Fibroblast of skin of right quadriceps (primary cell): ENCODE measurements at places on chromosomes 16 and 17.

- DNase-seq: no peak
Observed at GRCh38 chr16:85079785-85080570, 32.3 kb downstream of the CIBAR2 start.

DNA sequence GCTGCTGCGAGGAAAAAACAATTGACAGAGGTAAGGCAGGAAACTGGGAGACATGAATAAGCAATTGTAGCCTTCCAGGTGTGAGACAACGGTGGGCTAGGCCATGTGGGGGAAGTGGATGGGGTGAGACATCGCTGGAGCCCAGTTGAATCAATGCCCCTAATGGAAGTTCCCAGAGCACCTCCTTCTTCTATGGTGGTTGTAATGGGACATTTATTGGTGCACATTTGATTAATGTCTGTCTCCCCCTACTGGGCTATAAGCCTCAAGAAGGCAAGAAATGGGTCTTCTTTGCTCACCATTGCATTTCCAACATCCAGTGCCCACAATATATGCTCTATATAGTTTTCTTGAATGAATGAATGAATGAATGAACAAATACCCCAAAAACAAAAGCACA, 22.7 kb upstream of the CD300E start:
- no peak for DNase-seq

- DNase-seq: peak; percentile 78
Observed at GRCh38 chr16:86227801-86228200, 282.5 kb upstream of the FOXF1 start.

DNA sequence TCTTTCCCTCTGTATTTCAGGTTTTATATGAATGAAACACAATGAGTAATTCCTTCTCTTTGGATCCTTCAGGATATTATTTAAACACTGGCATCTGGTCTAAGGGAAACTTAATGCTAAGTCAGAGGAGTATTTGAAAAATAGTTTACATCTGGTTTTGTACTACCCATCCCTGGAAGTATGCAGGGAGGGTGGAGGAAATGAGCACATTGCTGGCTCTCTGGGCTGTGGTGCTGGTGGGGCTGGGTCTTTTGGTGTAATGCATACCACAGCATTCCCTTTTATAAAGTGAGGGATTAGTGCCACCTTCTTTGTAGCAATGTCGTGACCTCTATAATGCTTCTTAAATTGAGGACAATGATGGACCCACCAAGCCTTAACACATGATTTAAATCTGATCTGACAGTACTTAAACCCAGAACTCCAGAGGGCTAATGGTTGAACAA, 105.5 kb upstream of the AXIN2 start:
- DNase-seq: peak; percentile 15

GRCh38 chr17:69047368-69048263, 13.1 kb downstream of the ABCA9 start:
- DNase-seq: peak; percentile 31

DNA sequence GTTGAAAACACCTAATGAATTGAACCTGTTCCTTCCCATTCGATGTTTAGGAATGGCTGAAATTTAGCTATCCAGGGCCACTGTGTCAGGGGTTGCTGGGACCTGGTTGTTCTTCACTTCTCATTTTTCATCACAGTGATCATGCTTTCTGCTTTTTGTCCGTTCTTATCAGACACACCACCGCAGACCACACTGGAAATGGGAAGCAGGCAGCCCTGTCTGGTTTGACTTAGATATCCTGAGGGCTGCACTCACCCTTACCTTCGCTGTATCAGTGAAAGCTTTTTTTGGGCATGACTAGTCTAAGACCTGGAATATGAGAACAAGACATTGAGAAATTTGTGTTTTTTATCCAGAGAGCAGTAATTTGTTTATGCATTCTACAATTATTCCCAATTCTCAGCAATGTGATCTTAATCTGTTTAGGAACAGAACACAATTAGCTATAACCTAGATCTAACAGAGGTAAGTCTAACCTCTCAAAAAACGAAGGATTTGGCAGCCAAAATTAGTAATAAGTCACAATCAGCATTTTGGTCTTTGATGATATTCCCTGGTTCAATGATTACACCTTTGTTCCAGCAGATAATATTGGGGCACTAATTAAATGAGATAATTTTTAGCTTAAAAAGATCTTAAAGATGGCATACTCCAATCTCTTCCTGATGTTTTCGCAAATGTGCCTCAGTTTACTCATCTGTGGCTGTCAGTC, 126.0 kb upstream of the GOT2 start:
- no peak for DNase-seq

- no peak for DNase-seq
Observed at GRCh38 chr16:85082173-85083050, 29.9 kb downstream of the CIBAR2 start.

DNA sequence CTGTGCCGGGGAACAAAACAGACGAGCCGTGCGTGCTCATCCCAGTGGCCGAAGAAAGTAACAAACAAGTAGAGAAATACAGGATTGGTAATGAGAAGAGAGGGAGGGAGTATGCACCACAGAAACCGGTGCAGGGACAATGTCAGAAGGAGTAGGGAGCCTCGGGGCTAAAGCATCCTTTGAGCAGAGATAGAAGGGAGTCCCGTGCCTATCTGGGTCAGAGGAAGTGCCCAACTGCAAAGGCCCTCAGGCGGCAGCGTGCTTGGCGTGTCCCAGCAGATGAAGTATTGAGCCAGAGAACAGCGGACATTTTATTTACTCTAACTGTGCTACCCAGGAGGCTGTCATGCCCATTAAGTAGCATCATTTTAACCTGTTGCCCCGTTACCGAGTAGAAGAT, 114.9 kb upstream of the CACNG5 start:
- no peak for DNase-seq

DNA sequence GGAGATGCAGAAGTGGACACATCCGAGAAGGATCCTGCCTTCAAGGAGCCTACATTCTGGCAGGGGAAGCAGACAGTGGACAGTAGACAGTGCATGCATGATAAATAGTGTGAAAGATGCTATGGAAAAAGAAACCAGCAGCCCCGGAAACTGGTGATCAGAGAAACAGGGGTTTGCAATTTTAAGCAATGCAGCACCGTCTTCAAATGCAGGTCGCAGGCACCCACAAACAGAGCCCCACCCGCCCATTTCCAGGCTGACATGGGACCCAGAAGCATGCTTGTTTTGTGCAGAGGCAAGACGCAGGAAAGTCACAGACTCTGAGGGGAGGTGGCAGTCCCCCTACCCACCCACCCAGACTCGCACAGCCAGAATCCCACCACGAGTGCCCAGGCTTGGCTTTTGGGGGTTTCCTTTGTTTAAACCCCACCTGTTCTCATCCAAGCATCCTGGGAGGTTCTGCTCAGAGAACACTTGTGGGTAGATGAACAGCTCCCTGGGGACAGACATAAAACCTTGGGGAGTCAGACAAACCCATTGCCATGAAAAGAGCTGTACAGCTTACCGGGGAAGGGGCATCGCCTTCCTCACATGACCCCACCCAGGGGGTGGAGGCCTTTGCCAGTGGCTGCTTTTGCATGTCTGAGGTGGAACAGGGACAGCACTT, 114.3 kb downstream of the MGAT5B start:
- DNase-seq: no peak

- no peak for DNase-seq
Observed at GRCh38 chr16:74466872-74467271, 45.6 kb upstream of the CLEC18B start.

GRCh38 chr17:39972271-39972670, 8.3 kb upstream of the PSMD3 start:
- no peak for DNase-seq

DNA sequence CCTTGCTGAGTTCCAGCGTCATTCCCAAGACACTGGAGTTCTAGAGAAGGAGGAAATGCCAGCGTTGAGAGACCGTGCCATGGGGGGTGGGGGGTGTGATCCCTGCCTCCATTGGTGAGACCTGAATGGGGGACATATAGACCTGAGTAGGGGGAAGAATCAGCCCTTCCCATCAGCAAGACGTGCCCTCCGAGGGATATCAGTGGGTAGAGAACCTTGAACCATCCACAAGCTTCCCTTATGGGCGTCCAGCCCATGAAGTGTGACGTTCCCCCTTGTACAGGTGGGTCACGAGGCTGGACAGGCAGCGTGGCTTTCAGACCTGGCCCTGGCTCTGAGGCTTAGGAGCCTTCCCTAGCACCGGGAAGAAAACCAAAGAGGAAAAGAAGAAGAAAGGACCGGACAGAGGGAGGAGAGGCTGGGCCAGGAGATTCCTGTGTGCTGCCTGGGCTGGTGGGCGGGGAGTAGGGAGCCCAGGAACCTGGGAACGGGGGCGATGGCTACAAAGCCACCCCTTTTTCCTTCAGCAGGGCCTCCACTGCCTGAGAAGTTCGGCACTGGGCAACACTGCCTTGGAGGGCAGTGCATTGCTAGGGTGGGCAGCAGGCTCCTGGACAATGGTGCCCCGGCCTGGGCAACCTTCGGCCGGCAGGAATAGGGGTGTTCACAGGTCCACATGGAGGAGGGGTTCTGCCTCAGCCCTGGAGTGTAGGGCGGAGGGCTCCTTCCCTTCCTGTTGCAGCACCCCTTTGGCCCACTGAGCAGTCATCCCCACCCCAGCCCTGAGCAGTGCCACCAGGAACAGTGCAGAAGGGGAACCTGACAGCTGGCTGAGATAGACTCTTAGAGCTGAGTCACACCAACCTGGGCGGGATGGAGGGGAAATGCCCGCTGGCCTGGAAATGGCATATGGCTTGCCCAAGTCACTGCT, 7.2 kb downstream of the RAB11FIP4 start:
- DNase-seq: no peak

DNA sequence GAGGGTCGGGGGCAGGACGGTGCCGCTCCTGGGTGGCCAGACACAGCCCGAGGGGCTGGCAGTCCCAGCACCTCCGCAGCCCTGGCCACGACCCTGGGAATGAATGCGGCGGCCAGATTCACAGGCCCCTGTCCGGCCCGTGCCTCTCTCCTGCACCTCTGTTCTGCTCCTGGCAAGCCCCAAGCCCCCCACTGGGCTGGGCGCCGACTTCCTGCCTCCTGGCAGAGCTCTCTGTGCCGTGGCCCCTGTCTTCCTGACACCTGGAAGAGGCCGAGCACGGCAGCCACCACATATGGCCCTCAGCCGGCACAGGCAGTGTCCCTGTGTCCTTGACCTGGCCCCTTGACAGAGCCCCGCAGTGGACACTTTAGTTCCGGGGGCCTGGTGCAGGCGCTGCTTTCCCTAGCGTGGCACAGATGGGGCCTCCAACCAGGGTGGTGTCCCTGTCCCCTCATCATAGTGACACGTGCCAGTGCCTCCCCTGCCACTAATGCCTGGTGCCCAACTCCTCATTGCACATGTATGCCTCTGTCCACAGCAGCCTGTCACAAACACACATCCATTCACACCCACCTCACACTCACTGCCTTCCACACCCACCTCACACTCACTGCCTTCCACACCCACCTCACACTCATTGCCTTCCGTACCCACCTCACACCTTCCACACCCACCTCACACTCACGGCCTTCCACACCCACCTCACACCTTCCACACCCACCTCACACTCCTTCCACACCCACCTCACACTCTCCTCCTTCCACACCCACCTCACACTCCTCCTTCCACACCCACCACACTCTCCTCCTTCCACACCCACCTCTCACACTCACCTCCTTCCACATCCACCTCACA, 110.6 kb upstream of the PLCG2 start:
- DNase-seq: no peak

DNA sequence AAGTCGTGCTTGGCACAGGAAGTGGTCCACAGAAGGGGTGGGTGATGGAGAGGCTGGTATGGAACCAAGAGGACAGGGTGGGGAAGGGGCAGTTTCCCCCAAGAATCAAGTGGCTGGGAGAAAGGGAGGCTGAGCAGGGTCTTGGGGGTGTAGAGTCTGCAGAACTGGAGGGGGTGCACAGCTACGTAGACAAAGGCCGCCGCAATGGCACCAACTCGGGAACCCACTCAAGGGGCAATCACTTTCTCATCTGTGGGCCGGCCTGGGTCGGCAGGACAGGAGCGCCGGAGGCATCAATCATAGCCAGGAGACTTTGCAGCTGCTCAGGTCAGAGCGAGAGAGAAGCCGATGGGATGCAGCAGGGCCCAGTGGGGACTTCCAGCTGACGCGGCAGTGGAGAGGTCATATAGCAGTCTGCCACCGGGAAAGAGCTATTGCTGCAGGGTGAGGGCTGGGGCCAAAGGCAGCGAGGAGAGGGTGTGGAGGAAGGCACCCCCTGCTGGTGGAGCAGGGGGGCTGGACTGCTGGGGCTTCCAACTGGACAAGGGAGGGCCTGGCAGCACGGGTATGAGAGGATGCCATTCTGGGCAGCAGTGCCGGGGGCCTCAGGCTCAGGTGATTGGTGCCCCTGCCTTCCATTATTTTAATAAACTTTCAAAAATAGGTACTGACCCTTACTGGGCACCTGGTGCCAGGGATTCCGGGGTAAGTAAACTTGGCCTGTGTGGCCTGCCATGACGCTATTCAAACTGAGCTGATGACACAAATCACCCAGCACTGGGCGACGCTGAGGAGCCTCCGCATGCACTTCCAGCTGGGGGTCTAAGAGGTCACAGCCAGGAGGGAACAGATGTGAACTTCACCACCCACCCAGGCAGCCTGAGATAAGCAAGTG, 52.5 kb upstream of the MTSS2 start:
- peak; percentile 66 for DNase-seq

DNA sequence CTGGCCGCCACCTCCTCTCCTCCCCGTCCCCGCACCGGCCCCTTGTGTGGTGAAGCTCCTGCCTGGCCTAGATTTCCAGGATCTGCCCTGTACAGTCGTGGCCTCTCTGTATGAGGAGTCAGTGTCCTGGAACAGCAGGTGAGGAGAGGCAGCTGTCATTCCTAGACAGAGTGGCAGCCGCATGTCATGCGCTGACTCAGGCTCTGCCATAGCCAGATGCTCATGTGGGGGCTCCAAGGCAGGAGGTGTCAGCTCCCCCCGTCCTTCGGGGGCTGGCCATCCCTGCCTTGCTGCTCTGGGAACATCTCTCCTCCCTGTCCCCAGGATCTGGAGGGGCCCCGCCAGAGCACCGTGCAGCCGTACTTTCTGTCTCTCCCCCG, 60.4 kb downstream of the BAIAP2 start:
- DNase-seq: peak; percentile 17

DNA sequence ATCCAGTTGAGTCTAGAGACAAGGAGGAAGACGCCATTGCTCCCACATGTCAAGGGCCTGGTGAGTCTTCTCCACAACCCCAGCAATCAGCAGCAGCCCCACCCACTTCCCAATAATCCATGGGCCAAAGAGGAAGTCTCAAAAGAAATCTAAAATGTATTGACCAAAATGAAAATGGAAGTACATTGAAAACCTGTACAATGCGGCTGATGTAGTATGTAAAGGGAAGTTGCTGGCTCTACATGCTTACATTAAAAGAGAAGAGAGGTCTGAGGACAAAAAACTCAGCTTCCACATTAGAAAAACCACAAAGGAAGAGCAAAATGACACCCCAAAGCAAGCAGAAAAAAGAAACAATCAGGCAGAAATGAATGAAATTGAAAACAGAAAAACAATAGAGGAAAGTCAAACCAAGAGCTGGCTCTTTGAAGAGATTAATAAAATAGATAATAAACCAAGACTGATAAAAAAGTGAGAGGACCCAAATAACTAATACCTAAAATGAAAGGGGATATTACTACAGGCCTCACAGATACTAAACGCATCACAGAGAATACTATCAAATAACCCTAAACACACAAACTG, 100.6 kb upstream of the METRNL start:
- no peak for DNase-seq
